NCI-H2107 (cell line): ENCODE measurements at places on chromosomes 16 and 17.

DNA sequence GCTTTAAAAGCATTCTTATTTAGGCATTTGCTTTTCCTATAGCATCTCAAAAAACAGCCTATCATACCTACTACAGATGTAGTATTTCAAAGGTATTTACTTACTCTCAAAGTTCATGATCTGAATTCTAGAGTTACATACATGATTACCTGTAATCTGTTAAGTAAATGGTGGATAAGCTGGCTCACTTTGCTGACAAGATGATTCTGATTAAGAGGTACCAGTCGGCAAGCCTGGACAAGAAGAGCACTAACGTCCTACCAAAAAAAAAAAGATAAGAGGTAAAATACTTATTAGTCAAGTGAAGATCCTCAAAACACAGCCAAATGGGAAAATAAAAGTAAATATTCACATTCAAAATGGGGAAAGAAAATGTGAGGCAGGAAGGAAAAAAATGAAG is 2.7 kb downstream of the HEATR6 start:
- DNase-seq: no peak

DNA sequence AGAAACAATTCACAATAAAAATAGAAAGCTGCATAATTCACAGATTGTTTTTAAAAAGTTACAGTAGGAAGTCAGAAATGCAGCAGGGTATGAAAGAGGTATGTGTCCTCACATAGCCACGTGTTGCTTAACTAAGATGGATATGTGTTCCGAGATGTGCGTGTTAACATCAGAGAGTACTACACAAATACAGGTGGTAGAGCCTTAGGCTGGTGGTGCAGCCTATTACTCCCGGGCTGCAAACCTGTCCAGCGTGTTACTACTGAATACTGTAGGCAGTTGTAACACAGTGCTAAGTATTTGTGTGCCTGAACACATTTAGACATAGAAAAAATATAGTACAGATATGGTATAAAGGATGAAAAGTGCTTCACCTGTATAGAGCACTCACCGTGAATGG is 46.4 kb downstream of the USP10 start:
- DNase-seq: no peak

DNA sequence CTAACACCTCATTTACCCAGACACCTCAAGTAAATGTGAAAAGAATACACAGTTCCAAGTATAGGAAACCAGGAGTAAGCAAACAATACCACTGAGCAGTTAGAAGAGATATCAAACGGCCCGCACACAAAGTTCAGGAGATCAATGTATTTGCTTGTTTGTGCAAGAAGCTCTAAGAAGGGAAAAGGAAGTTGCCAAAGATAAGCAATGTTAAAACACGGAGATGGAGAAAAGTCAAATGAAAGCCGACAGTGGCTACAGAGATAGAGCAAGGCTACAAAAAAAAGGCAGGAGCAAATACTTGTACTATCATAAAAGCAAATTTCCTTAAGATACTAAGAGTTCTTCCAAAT is 29.5 kb downstream of the PSME3IP1 start:
- DNase-seq: no peak

DNA sequence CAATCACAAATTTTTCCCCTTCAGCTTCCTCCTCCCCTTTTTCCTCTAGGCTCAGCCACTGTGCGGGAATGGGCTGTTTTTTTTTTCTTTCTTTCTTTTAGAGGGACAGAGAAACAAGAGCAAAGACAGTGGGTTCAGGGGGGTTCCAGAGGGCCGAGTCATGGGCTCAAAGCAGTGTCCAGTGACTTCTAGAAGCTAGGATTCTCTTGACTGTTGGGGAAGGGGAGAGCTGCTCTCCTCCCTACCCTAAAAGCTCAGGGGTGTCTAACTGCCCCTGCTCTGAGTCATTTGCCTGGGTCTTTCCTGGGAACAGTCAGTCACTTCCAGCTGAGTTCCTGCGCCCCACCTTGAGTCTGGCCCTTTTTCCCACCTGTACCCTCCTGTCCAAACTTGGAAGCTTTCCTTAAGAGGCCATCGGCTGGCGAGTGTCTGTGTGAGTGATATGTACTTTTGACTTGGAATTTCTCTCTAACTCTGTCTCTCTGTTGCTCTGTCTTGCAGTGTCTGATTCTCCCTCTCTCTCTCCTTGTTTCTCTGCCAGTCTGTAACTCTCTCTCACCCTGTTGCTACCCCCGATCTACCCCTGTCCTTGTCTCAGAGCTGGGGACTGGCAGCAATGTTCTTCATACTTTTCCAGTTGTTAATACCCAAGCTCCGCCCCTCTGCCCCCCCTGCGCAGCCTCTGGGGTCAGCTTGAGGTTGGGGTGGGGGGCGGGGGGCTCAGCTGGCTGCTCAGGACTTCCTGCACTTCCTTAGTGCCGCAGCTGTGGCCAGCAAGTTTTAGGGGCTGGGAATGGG is 2.4 kb downstream of the THRA start:
- no peak for DNase-seq

GRCh38 chr16:12087901-12088421 is 111.4 kb downstream of the SNX29 start:
- no peak for DNase-seq

DNA sequence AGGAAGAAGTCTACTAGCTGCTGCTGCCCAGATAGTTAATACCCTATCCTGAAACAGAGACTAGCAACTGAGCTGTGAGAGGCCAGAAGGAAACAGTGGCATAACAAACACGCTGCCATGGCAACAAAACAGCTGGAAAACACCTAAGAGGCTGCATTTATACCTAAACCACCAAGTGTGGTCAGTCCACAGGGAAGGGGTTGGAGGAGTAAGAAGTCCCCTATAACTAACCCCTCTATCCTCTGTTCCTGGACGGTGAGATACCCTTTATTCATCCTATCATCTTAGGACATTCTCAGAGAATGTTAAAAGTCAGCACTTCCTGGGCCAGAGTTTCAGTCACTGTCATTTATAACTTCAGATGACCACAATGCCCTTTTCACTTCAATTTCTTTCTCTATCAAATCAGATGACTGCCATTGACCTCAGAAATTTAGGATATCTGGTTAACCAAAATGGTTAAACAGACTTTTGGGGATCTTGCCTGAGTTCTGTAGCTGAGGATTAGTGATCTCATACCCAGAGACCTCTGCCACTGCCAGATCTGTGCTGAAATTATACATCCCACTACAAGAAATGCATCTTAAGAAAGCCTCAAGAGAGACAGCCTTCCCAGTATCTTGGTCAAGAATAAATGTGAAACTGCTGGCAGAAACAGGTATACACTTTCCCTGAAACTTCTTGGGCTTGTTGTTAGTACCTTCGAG is 36.2 kb downstream of the STH start:
- DNase-seq: no peak

DNA sequence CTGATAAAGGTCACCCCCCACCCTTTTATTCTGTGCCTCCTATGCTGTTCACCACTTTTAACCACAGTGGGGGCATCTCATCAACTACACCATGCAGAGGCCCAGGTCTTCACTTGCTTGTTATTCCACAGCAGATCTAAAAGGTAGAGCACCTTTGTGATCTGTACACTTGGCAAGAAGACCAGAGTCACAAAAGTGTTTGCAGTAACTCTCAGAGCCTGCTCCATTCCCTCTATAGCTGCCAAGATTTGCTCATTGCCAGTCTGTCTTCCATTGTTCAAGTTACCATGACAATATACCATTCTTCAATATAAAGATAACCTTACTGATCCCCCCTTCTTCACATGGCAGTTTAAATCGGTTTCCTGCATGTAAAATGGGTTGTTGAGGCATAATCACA is 180.0 kb downstream of the TOX3 start:
- no peak for DNase-seq

- no peak for DNase-seq
Observed at GRCh38 chr17:12024327-12024726, 3.6 kb downstream of the MAP2K4 start.
